Hematopoietic multipotent progenitor cell treated with erythropoietin and hydrocortisone succinate and interleukin-3 and kit ligand, for 4 days (in vitro differentiated cells): ENCODE measurements at places on chromosomes 11 and 22.

- peak; percentile 20 for DNase-seq
These were observed 293.5 kb downstream of the MN1 start for GRCh38 chr22:27507935-27508526.

DNA sequence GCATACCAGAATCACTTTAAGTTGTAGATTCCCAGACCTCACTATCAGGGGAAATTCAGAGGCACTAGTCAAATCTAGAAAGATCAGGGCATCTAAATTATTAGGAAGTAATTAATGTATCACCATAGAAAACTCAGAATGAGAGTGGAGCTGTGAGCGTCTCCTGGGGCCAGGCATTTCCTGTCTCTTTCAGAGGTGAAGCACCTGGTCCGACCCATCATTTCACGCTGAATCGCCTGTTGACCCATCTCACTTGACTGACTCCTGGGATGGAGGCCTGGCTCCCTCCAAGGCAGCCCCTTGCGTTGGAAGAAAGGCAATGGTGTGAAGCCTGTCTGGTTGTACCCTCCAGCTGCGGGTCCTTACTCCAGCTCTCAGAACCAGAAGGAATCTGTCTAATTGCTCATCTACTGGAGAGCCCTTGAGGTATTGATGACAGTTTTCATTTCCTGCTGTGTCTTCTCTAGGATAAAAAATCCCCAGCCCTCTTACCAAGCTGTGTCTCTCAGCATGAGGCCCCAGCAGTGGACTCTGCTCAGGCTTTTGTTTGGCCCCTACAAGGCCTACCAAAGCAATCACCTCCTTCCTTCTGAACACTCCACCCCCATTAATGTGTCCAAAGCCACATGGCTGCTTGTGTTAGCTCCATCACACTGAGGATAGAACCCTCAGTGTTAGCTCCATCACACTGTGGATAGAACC lies 93.2 kb upstream of the SYT13 start:
- DNase-seq = no peak

DNA sequence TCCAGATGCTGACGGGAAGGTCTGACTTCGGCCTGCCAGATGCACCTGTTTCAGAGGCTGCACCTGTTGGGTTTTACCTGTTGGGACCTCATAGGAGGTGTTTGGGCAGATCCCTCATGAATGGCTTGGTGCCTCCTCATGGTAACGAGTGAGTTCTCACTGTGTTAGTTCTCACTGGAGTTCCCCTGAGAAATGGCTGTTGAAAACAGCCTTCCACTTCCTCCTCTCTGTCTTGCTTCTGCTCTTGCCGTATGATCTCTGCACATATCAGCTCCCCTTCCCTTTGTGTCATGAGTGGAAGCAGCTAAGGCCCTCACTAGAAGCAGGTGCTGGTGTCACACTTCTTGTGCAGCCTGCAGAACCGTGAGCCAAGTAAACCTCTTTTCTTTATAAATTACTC lies 207.6 kb upstream of the SEZ6L start:
- no peak for DNase-seq

DNA sequence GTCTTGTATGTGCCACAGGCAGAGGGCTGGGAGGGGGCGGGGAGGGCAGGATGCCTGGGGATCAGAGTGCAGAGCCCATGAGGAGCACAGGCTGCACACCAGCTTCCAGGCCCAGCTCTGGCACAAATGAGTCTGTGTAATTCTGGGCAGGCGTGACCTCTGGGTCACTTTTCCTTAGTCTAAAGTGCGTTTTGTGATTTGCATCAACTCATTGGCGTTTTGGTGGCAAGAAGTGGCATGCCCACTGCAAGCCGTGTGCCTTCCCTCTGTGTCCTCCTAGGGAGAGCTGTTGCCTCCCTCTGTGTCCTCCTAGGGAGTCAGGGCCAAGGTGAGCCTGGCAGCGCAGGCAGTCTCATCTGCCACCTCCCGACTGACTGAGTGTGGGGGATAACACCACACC lies 17.2 kb downstream of the CHADL start:
- DNase-seq = no peak

DNA sequence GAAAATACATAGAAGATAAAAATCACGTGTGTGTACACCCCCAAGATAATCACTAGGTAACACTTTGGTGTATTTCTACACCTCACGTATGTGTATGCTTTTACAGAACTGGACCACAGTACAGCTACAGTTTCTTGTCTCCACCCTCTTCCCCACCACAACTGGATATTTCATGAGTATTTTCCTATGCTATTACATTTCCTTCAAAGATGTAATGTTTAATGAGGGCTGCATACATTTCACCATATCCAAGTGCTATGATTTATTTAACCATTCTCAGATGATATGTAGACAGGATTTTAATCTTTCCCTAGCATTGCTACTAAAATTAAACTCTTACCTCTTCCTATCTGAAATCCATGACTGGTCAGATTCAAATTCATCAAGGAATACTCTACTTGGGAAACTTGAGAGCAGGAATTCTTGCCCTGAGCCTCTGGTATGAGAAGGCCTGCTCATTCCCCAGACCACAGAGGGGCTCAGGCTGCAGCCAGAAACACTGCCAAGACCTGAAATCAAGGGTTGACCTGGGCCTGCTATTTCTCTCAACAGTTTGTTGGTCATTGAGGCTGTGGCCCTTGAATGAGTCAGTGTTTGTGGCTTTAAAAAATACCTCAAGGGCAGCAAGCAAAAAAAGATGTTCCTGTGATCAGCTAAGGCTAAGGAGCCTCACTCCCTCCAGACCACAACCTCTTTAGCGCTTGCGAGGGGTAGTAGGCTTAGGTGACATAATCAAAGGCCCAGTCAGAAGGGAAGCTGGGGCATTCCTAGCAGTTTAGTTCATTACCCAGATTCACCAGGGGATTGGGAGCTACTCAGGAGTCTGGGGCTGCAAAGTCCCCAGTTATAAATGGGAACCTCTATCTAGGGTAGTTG lies 55.5 kb downstream of the ABTB2 start:
- peak; percentile 45 for DNase-seq

GRCh38 chr11:132535830-132536229 lies 996.5 kb downstream of the OPCML start:
- no peak for DNase-seq

- no peak for DNase-seq
These were observed 101.3 kb downstream of the STIM1 start for GRCh38 chr11:3956748-3957147.

DNA sequence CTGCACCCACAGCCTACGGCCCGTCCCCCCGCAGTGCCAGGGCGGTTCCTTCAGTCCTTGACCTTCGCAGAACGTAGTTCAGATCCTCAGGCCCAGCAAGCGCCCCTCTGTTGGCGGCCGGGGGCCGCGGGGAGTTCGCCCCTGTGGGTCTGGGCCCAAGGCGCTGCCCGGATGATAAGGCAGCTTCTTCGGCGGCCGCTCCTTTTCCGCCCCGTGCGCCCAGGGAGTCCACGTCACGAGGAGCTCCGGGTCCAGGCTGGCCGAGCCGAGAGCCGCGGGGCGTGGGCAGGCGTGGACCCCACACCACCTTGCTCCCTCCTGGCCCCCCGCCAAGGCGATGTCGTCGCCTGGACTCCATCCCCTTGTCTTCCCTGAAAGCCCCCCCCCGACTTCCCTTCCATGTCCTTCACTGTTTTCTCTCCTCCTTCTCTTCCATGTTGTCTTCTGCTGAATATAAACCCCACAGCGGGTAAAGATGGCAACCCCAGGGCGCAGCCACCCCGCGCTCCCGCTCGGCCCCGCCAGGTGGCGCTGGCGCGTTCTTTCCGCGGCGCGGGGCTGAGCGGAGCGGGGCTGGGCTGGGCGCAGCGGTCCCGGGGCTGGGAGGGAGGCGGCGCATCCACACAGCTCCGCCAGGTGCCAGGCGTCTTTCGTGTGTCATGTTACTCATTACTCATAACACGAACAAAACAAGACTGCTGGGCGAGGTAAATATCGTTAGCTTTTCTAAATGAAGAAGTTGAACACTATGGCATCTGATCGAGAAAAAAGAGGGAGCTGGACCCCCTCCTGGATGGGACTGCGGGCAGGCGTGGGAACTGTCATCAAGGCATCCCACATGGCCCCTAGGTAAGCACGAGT lies 321.0 kb downstream of the NTM start:
- DNase-seq = peak; percentile 64

GRCh38 chr11:78363024-78363619 lies 54.5 kb downstream of the GAB2 start:
- DNase-seq = peak; percentile 54

GRCh38 chr22:24319451-24319850 lies 48.8 kb downstream of the SPECC1L start:
- no peak for DNase-seq

DNA sequence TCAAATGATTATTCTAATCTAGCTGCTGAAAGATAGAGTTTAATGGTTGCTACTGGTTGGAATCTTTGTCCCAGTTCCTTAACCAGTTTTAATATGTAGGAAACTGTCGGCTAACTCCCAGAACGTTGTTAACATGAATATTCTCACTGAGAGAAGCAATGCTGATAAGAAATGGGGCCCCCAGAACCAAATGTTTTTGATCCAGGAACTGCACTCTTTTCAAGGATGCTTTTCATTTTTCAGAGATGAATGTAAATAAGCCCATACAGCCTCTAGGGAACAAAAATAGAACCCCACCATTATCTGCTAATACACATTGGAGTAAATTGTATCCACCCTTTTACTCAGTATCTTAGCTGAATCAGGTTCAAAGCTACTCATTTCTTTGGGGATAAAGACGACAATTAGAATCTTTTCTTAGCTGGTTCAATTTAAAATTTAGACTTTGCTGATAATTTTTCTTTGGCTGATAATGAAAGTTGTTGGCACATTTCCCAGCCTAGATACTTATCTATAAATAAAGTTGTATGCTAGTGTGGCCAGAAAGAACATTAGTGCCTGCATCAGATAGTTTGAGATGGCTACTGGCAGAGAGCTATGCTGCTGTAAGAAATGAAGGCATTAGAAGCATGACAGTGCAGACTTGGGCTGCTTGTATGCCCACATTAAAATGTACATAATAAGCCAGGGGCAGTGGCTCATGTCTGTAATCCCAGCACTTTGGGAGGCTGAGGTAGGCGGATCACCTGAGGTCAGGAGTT lies 323.3 kb upstream of the PDGFD start:
- peak; percentile 3 for DNase-seq

- DNase-seq = peak; percentile 72
These were observed 35.2 kb downstream of the LRFN4 start for GRCh38 chr11:66891851-66892660.

GRCh38 chr11:86152901-86153300 lies 84.0 kb upstream of the PICALM start:
- DNase-seq = no peak

- peak; percentile 20 for DNase-seq
These were observed 34.2 kb downstream of the EXPH5 start for GRCh38 chr11:108559340-108559739.

DNA sequence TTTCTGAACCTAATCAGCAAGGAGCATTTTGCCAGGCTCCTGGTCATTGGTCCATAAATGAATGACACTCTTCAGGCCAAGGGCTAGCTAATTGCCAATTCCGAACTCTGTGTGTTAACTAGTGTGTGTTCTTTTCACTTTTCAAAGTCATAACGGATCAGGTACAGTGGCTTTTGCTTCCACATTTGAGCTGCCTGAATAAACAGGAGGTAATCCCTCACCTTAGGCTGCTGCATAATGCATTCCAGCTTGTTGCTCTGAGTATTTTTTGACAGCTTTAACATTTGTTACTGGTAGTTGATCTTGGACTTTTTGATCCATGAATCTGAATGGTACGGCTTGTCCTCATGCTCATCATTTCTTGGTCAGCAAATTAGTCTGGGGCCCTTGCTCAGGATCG lies 485.1 kb downstream of the CNTN5 start:
- DNase-seq = no peak

DNA sequence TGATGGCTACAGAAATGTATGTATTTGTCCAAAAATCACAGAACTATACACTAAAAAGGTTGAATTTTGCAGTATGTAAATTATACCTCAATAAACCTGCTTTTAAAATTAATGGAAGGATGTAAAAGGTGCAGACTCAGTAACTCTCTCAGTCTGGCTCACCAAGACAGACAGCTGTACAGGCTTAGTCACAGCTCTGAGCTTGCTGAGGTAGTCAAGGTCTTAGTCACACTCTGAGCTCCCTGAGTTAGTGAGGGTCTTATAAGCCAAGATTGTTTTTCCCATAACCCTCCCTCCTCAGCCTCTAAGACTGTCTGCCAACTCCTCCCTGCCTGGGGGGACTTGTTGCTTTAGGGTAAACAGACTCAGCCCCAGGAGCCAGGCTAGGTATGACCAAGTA lies 59.3 kb upstream of the IZUMO1R start:
- no peak for DNase-seq

DNA sequence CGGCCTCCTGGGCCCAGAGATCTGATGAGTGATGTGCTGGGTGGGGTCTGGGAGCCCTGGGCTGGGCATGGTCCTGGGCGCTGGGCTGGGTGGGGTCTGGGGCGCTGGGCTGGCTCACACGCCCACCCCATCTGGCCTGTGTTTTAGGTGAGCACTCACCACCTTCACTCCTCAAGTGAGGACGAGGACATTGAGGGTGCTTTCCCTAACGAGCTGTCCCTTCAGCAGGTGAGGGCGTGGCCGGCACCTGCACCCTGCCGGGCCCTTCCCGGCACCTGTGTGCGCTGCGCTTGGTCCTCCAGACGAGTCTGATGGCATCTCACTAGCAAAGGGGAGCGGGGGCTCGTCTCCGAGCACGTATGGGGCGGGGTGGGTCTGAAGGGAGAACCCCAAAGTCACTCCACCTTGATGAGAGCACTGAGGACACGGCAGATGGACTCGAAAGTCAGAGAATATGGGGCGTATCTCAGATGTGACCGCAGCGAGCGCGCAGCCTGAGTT lies 37.9 kb downstream of the SBF1 start:
- no peak for DNase-seq

DNA sequence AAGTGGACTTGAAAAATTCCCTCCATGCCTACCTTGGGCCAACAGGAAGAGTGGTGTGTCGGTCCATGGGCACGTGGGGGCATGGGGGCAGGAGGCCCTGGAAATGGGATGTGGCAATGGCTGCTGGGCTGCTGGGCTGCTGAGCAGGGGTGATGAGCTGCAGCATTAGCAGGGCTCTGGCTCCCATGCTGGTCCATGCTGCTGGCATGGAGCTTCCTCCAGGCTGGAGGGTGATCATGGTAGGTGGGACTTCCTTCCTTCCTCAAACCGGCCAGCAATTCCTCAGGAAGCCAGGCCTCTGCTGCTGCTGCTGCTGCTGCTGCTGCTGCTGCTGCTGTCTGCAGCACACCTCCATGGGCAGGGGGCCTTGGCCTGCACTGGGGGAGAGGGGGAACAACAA lies 4.3 kb downstream of the RGL4 start:
- no peak for DNase-seq

DNA sequence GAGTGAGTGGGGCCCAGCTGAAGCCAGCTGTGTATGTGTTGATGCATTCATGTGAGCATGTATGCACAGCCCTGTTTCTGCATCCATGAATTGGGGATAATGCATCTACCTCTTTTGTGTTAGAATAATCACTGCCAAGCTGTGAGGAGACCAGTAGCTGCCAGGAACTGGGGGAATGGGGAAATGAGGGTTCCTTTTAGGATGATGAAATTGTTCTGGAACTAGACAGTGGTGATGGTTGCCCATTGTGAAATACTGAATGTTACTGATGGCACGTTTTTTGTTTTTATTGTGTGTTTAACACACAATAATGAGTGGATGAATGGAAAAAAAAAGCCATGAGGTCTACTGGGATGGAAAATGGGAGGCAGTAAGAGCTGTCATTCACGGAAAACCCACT lies 45.3 kb upstream of the WNT11 start:
- DNase-seq = peak; percentile 18
